ENCODE measurements at places on chromosomes 1 and 21.

DNA sequence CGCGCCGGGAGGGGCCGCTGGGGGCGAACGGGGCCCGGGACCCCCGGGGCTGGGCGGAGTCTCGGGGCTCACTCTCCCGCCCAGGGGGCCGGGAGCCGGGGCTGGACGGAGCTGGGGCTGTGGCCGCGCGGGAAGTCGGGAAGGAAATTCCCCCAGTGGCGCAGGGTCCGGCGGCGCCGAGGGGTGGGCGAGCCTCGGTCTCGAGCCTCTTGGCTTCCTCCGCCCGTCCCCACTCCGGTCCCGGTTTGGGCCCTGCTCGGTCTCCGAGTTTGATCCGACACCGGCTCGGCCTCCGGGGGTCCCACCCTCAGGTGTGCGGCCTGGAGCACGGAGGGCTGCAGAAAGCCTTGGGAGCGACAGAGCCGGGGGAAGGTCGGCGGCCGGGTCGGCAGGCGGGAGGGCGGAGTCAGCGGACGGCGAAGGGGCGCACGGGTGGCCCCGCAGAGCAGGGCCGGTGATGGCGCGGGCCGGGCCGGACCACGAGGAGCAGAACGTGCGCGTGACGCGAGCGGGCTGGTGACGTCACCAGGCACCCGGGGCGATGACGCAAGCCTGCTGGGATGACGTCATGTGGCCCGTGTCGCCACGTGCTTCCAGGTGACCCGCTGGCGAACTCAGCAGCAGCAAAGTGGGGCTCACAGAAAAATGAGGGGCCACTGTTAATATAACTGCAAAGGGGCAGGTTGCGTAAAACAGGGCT lies 610 bp upstream of the HES4 start:
- DNase-seq = peak; percentile 48

- no peak for DNase-seq
These were observed 68.3 kb downstream of the SSBP3 start for GRCh38 chr1:54337928-54338327.

GRCh38 chr1:245054105-245054504 lies 100.7 kb upstream of the KIF26B start:
- DNase-seq = no peak

- DNase-seq = peak; percentile 5
These were observed 16.5 kb upstream of the LHX4 start for GRCh38 chr1:180213401-180214170.

GRCh38 chr1:67596674-67597073 lies 88.3 kb upstream of the GADD45A start:
- DNase-seq = no peak
